Hair follicle dermal papilla cell (primary cell): ENCODE measurements at places on chromosomes 11 and 22. TPM values are rescaled to one million over a fixed set of nuclear protein-coding genes. Genes with fewer than 3 reads are reported as not detected.

Gene NXPE2
- total RNA-seq = 0.12 and 0.16 TPM in 2 replicates

Gene BTG4
- total RNA-seq = 0.24 and 0.32 TPM in 2 replicates

Gene GUCY1A2
- total RNA-seq = 7.1 and 9.2 TPM in 2 replicates

Gene BRSK2
- 0.32 TPM in 1 of 2 replicates, not detected in the other for total RNA-seq

Gene NRIP3
- total RNA-seq = 14.7 and 15.3 TPM in 2 replicates

Gene GSTT2B
- total RNA-seq = 0.16 and 3.3 TPM in 2 replicates

Gene PRAME
- 0.49 and 0.81 TPM in 2 replicates for total RNA-seq

Gene TMEM151A
- total RNA-seq = 0.16 and 0.24 TPM in 2 replicates

Gene LPXN
- 10.9 and 17.1 TPM in 2 replicates for total RNA-seq

Gene SCGB1D2
- total RNA-seq = not detected in 2 replicates
